ENCODE measurements at places on chromosomes 12 and 14.

GRCh38 chr12:49832836-49833421, 4.7 kb upstream of the NCKAP5L start:
- no peak for DNase-seq

DNA sequence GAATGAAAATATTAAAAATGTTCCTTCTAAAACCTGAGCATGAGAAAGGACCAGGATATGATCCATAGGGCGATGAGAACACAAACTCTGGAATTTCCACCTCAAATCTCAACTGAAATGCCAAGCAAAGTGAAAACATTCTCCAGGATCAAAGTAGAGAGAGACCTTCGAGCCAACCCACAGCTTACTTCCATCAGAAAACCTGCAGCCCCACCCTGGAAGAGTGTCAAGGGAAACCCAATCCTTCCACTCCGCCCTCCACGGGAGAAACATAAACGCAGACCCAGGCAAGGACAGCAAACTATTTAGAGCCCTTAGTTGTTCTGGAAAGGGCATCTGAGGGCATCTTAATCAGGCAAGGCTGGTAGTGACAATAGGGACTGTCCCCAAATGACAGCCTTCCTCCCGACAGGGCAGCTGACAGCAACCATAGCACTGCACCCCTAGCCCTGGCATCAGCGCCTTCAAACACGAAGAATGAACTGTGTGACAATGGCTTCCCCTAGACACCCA, 21.8 kb downstream of the SLC15A4 start:
- DNase-seq = no peak

DNA sequence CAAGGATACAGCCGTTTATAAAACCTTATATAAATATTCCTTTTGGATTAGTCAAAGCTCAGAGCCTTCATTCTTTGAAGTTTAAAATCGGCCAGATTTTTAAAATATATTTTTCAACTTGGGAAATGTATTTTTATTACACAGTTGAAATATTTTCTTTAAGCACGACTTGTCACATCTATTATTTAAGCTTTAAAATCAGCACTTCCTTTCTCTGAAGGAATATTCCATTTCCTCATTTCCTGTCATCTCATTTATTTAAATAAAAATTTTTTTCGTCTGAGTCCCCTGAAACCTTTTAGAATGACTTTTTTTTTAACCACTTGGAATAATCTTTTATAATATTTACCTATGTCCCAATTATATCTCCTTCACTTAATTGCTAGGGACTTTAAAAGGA, 107.5 kb upstream of the PDE3A start:
- no peak for DNase-seq

DNA sequence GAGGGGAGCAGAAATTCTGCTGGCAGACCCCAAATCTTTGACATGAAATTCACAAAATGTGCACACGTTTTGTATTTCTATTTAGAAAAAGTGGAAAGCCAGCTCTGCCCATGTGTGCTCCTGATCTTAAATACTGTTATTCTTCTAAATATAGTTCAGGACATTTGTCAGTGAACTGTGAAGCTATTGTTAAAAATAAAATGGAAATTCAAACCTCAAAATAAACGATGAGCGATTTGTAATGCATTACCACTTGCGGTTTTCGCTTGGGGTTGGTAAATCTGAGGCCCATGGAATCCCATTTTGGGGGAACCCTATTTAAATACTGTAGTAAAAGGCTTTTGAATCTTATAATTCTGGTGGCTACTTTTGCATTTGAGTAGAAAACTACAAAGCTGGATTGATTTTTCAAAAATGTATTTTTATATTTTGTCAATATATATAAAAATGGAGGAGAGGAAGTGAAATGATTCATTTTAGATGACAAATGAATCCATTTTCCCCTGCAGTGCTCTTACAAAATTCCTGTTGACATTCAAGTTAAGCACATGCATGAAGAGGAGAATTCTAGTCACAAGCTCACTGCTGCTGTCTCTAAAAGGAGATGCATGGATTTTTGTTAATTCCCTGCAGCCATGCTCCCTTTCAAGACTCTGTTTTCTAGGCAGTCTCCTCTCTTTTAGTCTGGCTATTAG, 47.1 kb downstream of the FLRT2 start:
- no peak for DNase-seq

GRCh38 chr12:13592063-13592942, 389.1 kb downstream of the GRIN2B start:
- no peak for DNase-seq

DNA sequence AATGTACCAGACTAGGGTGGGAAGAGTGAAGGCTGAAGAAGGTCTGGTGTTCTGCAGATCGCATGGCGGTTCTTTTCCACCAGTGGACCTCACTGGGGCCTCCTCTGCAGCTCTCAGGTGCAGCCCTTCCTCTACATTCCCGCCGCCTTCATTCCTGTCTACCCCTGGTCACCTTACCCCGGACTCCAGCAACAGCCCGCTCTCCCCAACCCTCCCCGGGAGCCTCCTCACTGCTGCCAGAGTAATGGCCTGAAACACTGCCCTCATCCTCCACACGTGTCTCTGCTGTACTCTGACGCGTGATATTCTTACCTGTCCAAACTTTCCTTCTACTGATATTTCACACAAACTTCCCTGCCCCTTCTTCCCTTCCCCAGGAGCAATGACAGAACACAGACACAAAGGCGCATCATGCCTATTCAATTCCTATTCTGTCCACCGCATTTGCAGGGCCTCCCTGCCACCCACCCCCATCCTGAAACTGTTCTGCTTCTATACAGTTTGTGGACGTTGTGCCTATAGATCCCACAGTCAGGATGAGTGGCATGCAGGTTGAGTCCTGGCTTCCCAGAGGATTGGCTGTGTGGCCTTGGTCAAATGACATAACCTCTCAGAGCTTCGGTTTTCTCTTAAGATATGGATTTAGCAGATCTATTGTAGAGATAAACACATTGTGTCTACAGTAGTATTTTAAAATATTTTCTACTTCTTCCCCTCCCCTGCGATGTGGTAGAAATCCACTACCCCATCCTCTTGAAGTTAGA, 1.7 kb upstream of the NUAK1 start:
- DNase-seq = no peak

DNA sequence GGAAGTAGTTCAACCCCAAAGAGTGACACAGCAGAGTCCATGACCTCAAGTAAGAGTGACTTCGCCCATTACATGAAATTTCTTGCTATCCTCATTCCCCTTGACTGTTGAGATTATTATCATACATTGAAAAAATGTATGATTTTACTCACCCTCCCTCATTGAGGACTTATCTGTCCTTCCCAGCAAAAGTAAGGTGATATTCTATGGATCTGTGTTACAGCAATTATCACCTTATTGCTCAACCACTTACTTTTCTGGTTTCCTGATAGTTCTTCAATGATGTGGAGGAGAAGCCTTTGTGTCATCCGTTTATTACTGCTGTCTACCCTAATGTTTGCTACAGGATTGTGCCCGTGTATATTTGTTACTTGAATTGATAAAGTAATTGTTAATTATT, 306.2 kb downstream of the TRHDE start:
- no peak for DNase-seq

- DNase-seq = no peak
These were observed 183.9 kb downstream of the ETNK1 start for GRCh38 chr12:22808860-22809259.

DNA sequence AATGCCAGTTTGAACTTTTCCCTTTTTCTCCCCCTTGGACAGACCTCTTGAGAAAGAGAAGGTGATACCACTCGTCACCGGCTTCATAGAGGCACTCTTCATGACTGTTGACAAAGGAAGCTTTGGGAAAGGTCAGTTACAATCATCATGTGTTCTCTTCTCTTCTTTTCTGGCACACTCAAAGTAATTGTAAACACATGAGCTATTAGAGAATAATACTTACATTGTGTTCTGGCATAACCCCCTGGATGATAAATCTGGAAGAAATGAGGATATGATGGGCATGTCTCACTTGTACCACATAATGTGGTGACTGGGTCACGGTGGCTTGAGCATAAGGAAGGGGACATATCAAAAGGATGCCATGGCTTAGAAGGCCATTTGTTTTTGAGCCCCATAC, 20.0 kb downstream of the UTP20 start:
- no peak for DNase-seq

GRCh38 chr12:5022465-5023061, 21.1 kb upstream of the KCNA5 start:
- DNase-seq = no peak

DNA sequence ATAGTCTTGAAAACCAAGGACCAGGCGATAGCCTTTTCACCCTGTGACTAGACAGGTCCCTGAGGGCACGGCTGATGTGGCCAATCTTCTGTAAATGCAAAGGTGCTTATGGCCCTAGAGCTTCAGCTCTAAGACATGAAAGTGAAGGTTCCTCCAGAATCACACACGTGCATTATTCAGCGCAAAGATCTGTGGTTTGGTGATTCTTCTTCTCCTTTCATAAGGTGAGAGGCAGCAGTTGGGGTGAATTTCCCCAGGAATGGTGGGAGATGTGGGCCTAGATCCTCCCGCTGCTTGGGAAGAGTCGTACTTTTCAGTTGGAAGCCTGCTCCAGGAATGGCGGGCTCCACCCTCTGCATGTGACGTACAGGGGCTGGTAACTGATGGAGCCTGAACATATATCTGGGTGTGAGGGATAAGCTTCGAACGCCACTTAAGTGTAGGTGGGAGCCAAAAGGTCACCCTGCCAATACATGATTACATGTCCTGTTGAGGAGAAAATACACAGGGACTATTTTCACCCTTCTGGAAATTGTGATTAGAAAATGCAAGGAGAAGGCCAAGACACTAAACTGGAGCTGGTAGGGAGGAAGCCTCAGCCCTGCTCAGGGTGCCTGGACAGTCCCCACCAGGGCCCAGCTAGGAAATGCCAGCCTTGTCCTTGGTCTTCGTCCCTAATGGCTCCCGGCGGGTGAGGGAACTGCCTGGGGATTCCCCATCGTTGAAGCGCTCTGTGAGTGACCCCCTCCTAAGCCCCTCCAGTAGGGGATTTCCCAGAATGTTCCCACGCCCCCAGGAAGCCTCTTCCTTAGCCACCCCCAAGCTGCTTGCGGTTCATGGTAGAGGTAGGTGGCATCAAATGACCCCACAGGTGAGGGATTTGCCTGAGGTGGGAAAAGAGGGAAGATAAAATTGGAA, 17.6 kb downstream of the BATF start:
- DNase-seq = no peak

GRCh38 chr12:76470028-76470939, 89.3 kb downstream of the OSBPL8 start:
- DNase-seq = peak; percentile 38

DNA sequence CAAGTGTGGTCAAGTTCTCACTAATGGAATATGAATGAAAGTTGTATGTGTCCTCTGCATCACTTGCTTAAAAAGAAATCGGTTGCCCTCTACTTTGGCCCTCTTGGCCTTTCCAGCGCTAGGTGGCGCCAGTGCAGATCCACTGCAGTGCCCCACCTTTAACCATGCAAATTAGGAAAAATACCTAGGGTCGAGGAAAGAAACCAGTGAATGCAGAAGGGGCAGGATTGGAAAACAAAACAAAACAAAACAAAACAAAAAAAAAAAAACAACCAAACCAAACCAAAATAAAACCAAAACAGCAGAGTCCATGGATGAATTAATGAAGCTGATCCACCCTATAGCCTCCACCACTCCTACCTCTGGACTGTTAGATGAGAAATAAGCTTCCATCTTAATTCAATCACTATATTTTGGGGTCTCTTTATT, 12.9 kb upstream of the NEMF start:
- no peak for DNase-seq

- DNase-seq = no peak
These were observed 11.0 kb downstream of the BDKRB2 start for GRCh38 chr14:96215452-96216244.

- DNase-seq = no peak
These were observed 624 bp upstream of the PLEKHD1 start for GRCh38 chr14:69483765-69484443.

GRCh38 chr12:112908548-112908947, 1.8 kb downstream of the OAS1 start:
- DNase-seq = no peak

DNA sequence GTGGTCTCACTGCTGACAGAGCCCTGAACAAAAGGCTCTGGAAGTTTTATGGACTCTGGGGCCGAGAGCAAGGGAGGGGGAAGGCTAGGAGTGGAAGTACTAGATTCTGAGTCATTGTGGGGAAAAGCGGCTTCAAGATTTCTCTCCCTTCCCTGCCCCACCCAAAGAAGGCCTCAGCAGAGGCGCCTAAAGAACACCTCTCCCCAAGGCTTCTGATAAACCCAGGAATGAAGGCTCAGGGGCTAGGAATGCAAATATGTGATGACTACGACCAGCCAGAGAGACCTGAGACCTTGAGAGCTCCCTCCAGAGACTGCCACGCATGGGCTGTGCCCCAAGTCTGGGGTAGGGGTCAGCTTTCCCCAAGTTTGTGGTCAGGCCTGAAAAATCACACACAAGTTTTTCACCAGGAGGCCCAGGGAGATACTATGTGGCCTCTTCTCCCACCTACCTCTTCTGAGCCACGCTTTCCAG, 130.7 kb upstream of the HIF1A start:
- peak; percentile 79 for DNase-seq

DNA sequence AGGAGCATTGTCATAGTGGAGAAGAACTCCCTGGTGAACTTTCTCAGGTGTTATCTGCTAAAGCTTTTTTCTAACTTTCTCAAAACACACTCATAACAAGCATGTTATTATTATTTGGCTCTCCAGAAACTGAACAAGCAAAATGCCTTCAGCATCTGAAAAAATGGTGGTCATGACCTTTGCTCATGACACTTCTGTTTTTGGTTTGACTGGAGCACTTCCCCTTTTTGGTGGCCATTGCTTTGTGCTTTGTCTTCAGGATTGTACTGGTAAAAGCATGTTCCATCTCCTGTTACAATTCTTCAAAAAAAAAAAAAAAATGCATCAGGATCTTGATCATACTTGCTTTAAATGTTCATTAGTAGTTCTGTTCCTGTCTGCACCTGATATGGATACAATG, 1241.6 kb upstream of the USP15 start:
- no peak for DNase-seq

GRCh38 chr14:57380935-57381334, 9.5 kb upstream of the NAA30 start:
- no peak for DNase-seq

- DNase-seq = no peak
These were observed 28.2 kb downstream of the HIGD1C start for GRCh38 chr12:50980545-50980944.

DNA sequence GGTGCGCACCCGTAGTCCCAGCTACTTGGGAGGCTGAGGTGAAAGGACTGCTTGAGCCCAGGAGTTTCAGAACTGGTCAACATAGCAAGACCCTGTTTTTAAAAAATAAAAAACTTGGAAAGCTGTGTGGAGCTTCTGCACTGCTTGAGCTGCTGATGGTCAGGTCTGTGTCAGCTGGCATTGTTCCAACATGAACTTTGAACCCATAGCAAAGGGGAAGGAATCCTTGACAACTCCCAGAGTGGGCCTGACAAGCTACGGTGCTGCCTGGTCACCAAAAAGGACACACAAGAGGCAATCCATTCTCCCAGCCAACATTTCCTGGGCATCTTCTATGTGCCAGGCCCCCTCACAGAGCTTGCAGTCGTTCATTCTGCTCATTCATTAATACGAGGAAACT, 16.4 kb upstream of the LTBP2 start:
- DNase-seq = no peak

All from AG09319 (cell line).